EH (cell line): ENCODE measurements at places on chromosomes 5 and 9.
A peak's percentile ranks its signal among the peaks of the same experiment; 100 is the strongest.

- no peak for DNase-seq
These were observed 32.9 kb downstream of the MAP3K1 start for GRCh38 chr5:56848206-56848605.

DNA sequence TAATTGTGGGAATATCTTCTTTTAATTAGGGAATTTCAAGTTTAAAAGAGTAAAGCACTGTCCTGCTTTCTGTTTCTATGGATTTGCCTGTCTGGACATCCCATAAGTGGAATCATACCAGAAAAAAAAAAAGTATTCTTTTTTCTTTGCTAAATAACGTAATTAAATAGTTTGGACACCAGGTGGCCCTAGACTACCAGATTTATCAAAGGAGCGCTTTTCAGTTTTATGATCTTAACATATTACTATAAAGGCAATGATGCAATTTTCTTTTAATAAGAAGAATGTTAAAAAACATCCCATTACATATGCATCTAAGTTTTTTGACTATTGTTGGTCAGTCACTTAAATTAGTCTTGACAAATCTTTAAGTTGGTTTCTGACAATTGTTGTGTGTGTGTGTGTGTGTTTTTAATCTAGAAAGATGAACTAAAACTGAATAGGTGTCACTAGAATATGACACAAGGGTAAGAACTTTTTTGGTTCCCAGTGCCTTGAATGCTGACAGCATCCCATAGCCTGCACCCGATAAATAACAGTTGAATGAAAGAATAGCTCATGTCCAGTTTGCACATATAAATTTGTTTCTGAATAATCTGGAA, 49.5 kb downstream of the C5orf22 start:
- DNase-seq, result peak; percentile 52

DNA sequence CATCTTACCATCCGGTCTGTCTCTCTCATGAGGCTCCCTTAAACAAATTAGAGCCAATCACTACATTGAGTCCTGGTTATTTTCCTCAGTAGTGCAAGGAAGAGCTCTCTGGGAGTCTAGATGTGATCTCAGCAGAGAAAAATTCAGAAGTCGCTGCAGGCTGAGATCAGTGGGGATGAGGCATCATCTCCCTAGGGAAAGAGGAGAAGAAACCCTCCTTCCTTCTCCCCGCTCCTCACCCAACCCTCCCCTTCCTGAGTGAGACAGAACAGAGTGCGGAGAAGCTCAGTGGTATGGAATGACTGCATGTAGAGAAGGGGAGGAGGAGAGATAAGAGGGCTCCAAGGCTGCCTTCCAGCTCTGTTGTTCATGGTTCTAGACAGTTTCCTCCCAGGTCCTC, 80.5 kb downstream of the PAPPA start:
- DNase-seq, result peak; percentile 100

DNA sequence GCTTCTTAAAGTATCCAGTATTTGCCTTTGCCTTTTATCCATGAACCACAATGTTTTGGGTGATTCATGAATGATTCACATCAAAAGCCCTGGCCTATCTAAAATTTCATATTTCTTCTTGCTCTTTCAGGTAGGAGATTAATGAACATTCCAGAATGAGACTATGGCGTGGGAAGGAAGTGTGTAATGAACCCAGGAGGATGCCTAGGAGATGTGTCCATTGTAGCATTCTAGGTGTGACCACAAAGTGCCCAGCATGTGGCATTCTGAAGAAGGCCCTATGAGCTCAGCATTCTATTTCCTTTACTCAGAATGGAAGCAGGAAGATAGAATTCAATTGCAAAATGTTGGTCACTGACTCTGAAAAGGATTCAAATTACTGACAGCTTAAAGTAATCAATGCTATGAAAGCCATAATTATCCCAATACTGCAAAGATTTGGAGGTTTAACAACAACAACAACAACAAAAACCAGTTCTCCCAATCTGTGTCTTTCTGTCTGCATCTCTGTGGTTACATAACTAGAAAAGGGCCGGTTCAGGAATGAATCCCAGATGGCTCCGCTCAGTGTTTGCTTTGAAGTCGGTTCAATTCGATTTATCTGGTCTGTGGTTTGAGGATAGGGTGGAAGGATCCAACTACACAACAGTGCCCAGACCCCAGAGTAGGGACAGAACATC, 126.7 kb downstream of the FOXD1 start:
- DNase-seq, result peak; percentile 91

DNA sequence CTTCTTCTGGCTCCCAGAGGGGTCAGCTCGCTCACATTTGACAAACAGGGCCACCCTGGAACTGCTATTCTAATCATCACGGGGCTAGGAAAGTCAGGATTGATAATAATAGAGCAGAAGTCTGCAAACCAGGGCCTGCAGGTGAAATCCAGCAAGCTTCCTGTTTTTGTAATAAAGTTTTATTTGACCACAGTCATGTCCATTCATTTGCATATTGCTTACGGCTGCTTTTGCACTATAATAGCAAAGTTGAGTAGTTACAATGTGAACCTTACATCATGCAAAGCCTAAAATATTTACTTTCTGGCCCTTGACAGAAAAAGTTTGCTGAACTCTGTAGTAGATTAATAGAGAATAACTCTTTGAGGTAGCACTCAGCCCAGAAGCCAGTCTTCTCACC, 63.2 kb upstream of the CTXN3 start:
- no peak for DNase-seq

DNA sequence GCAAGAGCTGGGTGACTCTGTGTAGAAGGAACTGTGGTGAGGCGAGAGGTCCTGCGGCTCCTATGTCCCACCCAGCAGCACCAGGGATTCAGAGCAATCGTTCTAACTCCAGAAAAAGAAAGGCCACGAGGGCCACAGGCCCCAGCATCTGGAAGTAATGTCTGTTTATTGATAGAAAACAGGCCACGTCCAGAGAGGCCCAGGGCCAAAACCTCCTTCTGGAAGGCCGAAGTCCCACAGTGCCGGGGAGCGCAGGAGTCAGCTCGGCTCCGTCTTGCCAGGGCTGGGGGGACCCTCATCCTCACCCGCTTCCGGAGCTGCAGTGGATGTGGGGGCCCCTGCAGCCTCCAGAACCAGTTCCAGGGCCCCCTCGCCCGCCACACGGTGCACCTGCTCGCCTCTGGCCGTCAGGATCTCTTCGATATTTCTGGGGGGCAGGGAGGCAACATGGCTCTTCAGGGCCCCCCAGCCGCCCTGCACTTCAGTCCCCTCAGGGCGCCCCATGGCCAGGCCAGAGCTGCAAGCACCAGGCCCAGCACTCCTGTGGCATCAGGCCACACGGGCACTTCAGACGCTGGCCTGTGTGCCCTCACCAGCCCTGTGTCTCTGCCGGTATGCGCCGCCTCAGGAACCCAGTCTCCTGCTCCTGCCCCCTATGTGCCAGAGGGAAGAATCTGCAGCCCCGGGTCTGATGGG, 1.6 kb downstream of the DNLZ start:
- peak; percentile 43 for DNase-seq

DNA sequence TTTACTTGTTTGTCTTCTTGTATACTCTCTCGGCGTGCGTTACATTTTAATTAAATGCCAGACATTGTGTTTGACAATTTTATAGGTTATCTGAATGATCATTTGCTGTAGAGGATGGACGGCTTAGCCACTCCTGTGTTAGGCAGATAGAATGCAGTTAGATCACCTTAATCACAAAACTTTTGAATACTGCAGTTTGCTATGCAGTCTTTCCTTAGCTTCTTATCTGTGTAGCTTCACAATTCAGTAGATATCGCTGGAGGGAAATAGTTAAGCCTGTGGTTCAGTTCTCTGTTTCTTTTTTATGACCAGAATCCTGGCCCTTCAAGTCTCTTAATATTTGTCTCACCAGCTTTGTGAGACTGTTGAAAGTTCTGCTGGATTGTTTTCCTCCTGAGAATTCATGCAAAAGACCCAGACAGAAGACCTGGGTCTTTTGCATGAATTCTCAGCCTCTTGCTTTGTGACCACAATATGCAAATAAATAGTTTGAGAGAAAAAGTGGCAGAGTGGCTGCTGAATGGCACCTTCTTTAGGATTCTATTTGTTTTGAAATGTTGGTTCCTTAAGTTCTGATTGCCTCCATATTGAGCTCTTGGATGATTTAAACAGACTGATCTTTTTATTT, 40.2 kb downstream of the RASA1 start:
- DNase-seq, result no peak
